Adrenal gland (tissue), 19 donors: ENCODE measurements at places on chromosomes 13 and 19. TPM values are rescaled to one million over a fixed set of nuclear protein-coding genes. Genes with fewer than 3 reads are reported as not detected.
A peak's percentile ranks its signal among the peaks of the same experiment; 100 is the strongest.

DNA sequence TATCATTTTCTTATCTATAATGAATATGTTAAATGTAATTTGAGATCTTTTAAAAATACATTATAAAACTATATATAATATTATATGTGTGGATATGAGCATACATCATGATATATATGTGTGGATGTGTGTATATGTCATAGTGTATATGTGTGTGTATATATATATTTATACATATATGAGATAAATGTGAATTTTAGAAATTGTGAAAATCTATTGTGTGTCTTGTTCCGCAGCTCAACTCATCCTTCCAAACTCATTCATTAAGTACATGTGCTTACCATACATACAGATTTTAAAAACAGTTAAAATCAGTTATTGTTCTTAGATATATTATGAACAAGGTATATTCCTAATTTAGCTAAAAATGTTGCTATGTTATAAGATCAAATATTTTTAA lies 435.2 kb upstream of the MIR17HG start:
- no peaks in the 10 kb centered on the region for H3K27me3 ChIP-seq
- H3K4me1 ChIP-seq = no peaks in the 10 kb centered on the region
- no peak overlapping the region for H3K4me3 ChIP-seq
- no peak for DNase-seq
- no peak overlapping the region for H3K27ac ChIP-seq

GRCh38 chr19:23070353-23071146 lies 46.3 kb upstream of the ZNF730 start:
- no peaks in the 10 kb centered on the region for H3K36me3 ChIP-seq
- H3K4me3 ChIP-seq = peak overlapping the region; percentile 38
- peak; percentile 53 for DNase-seq
- no peaks in the 10 kb centered on the region for H3K4me1 ChIP-seq
- H3K27me3 ChIP-seq = no peaks in the 10 kb centered on the region

DNA sequence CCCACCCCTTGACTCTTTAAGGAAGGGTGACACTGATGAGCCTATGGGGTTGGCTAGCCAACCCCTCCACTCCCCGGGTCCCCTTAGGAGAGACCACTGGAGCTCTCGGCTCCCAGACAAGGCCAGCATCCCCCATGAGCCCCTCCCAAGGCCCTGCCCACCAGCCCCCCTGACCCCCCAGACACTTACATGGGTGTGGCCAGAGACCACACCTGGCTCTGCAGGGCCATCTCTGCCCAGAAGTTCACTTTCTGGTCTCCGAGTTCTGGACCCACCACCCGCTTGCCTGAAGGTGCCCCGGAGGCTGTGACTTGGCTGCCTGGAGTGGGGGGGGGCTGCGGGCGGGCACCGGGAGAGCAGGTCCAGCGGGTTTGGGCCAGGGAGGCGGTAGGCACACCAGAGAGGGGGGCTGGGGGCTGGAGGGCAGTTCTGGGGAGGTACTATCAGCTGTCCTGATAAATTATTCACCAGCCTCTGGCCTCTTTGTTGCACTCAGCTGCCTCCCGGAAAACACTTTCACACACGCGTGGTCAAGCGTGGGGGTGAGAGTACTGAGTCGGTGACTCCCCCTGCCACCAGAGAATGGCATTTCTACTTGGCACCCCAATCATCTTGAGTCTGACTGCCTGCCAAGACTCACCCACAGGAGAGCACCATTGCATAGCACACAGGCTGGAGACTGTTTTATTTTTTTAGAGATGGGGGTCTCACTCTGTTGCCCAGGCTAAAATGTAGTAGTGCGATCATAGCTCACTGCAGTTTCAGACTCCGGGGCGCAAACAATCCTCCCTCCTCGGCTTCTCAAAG lies at the start of gene PALM3:
TSS of gene PALM3 (minus strand) at position 326 of the 807 bp plus-strand sequence. CDS start at position 230, 96 bp downstream.
- no peaks in the 10 kb centered on the region for H3K36me3 ChIP-seq
- H3K27me3 ChIP-seq = peaks cover 15% of the 10 kb centered on the region
- no peak within 1 kb of the TSS for H3K27ac ChIP-seq

- H3K36me3 ChIP-seq = no peaks in the 10 kb centered on the region
- no peaks in the 10 kb centered on the region for H3K4me1 ChIP-seq
- no peaks in the 10 kb centered on the region for H3K27me3 ChIP-seq
- DNase-seq = no peak
- H3K4me3 ChIP-seq = no peak overlapping the region
Observed at GRCh38 chr13:104466016-104466415, 1399.8 kb upstream of the SLC10A2 start.

GRCh38 chr13:113630804-113631203 lies 27.2 kb downstream of the ATP4B start:
- H3K36me3 ChIP-seq = peaks cover 38% of the 10 kb centered on the region
- H3K27ac ChIP-seq = no peak overlapping the region
- no peak overlapping the region for H3K4me3 ChIP-seq

GRCh38 chr13:109919715-109920375 lies 133.5 kb upstream of the IRS2 start:
- H3K36me3 ChIP-seq = no peaks in the 10 kb centered on the region
- no peak overlapping the region for H3K4me3 ChIP-seq
- H3K27ac ChIP-seq = no peak overlapping the region
- H3K4me1 ChIP-seq = no peaks in the 10 kb centered on the region
- DNase-seq = no peak

The COX6B1 gene
- 558 TPM for total RNA-seq

The FBXO17 gene
- total RNA-seq = 18.7 TPM

- no peak overlapping the region for H3K4me3 ChIP-seq
- no peak overlapping the region for H3K27ac ChIP-seq
- H3K36me3 ChIP-seq = peaks cover 3% of the 10 kb centered on the region
- H3K27me3 ChIP-seq = no peaks in the 10 kb centered on the region
Observed at GRCh38 chr19:5104871-5105351, 136.0 kb downstream of the KDM4B start.

The ZNF443 gene
- total RNA-seq = 0.72 TPM

DNA sequence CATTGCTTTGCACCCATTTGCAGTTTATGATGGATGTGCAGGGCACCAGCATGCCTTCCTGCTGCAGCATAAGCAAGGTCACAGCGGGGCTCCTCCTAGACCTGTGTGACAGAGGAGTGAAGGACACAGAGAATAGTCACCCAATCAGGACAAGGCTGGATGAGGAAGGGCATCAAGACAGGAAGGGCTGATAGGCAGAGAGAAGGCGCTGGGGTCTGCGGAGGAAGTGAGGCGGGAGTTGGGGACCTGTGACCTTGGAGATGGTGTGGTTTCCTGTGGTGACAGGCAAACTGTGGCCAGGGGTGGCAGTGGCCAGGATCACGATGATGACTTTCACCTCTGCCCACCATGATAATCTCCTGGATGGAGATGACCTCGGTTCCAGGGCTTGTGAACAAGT lies 16.4 kb upstream of the KCTD15 start:
- no peaks in the 10 kb centered on the region for H3K4me1 ChIP-seq
- no peak overlapping the region for H3K27ac ChIP-seq
- no peak for DNase-seq
- no peaks in the 10 kb centered on the region for H3K36me3 ChIP-seq
- H3K4me3 ChIP-seq = no peak overlapping the region
- H3K27me3 ChIP-seq = no peaks in the 10 kb centered on the region

DNA sequence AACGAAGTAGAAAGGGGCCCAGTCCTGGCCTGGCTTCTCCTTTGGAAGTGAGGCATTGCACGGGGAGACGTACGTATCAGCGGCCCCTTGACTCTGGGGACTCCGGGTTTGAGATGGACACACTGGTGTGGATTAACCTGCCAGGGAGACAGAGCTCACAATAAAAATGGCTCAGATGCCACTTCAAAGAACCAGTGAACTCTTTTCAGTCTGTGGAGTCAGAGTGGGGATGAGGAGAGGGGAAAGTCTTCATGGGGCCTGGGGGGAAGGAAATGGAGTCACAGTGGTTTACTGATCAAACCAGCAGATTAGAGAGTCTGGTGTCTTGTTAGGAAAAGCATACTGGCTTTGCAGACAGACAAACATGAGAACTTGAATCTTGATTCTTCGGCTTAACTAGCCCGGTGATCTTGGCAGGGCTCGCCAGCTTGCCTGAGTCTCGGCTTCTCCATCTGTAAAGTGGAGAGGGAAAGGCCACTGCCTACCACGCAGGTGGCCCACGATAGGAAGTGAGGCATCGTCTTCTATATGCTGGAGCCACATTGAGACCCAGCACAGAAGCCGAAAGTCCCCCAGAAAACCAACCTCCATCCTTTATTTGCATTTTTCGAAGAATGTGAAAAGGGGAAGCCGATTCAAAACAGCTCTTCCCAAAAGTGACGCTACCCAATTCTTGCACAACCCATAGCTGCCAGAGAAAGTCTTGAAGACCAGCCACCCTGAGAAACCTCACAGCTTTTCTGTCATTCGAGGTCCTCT lies at the start of gene FFAR1:
TSS of gene FFAR1 (plus strand) at position 732 of the 759 bp plus-strand sequence. CDS start 3,650 bp downstream, outside the sequence.
- DNase-seq = no peak
- no peak within 1 kb of the TSS for H3K4me3 ChIP-seq
- H3K27ac ChIP-seq = no peak within 1 kb of the TSS
- H3K27me3 ChIP-seq = peaks cover 5% of the 10 kb centered on the region
- no peaks in the 10 kb centered on the region for H3K4me1 ChIP-seq

The CCDC106 gene
- 22.1 TPM for total RNA-seq

DNA sequence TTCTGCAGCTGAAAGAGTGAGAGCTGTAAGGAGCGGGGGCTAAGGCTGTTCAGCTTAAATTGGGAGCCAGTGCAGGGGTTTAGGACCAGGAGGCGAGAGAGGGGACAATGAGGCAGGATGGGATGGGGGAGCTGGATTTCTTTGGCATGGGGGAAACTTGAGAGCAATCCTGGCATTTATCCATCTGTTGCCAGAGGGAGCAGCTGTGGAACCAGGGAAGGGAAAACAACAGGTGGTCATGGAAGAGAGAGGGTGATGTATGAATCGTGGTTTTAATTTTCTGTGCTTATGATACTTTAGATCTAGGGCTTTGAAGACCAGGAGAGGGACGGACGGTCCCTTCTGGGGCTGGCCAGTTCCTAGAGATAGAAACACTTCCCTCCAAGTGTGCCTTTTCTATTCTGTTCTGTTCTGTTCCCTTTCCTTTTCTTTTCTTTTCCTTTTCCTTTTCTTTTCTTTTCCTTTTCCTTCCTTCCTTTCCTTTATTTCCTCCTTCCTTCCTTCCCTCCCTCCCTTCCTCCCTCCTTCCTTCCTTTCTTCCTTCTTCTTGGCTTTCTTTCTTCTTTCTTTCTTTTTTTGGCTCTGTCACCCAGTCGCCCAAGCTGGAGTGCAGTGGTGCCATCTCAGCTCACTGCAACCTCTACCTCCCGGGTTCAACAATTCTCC lies 16.0 kb upstream of the CCL25 start:
- H3K27ac ChIP-seq = no peak overlapping the region
- H3K4me3 ChIP-seq = no peak overlapping the region
- no peaks in the 10 kb centered on the region for H3K4me1 ChIP-seq
- H3K27me3 ChIP-seq = peaks cover 7% of the 10 kb centered on the region
- no peak for DNase-seq
- no peaks in the 10 kb centered on the region for H3K36me3 ChIP-seq

GRCh38 chr13:27289011-27289665 lies 18.5 kb downstream of the RASL11A start:
- H3K36me3 ChIP-seq = no peaks in the 10 kb centered on the region
- H3K4me3 ChIP-seq = no peak overlapping the region
- DNase-seq = no peak

- no peaks in the 10 kb centered on the region for H3K27me3 ChIP-seq
- DNase-seq = no peak
- H3K36me3 ChIP-seq = peaks cover 44% of the 10 kb centered on the region
- H3K27ac ChIP-seq = no peak overlapping the region
- peak overlapping the region; percentile 95 for H3K4me3 ChIP-seq
Observed at GRCh38 chr19:35629332-35629633, 447 bp downstream of the RBM42 start.

The NLRP7 gene
- not detected for total RNA-seq

GRCh38 chr19:56153507-56153906 lies 12.4 kb downstream of the ZNF444 start:
- no peak overlapping the region for H3K4me3 ChIP-seq
- peak overlapping the region; percentile 17 for H3K27ac ChIP-seq

The ITGBL1 gene
- total RNA-seq = 4.3 TPM

GRCh38 chr13:20873348-20873747 lies 29.2 kb downstream of the XPO4 start:
- no peaks in the 10 kb centered on the region for H3K4me1 ChIP-seq
- no peak overlapping the region for H3K4me3 ChIP-seq
- no peak overlapping the region for H3K27ac ChIP-seq
- H3K27me3 ChIP-seq = no peaks in the 10 kb centered on the region
- DNase-seq = no peak

The S1PR4 gene
- 1.2 TPM for total RNA-seq

DNA sequence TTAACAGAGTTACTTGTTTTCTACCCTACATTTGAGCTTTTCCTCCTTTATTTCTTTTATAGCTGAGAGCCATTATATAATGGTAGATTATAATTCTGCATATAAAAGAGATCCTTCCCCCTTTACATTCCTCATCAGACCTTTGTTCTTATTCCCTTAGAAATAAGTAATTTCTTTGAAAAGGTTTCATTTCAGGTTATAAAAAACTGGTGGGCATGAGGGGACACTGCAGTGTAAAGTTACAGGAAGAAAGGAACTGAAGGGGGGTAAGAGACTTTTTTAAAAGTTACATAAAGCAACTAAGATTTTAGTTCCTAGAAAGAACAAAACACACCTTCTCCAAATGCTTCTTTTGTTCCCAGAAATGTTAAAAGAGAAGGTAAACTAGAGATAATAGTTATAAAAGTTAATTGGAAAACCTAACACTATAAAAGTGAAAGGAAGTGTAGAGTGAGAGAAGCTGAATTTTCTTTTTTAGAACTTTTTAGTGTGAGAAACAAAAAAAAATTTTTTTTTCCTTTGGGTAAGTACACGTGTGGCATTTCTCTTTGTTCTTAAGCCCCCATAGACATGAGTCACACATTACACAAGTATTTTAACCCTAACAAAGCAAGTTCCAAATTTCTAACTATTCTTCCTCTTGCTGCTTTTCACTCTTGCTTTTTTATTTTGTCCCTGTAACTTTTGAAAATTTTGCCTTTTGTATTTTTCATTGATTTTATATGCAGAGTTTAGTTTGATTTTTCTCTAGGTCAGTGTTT lies 106.4 kb upstream of the MLNR start:
- no peak overlapping the region for H3K27ac ChIP-seq
- H3K27me3 ChIP-seq = no peaks in the 10 kb centered on the region
- peaks cover 41% of the 10 kb centered on the region for H3K4me1 ChIP-seq
- no peak overlapping the region for H3K4me3 ChIP-seq
- DNase-seq = no peak

DNA sequence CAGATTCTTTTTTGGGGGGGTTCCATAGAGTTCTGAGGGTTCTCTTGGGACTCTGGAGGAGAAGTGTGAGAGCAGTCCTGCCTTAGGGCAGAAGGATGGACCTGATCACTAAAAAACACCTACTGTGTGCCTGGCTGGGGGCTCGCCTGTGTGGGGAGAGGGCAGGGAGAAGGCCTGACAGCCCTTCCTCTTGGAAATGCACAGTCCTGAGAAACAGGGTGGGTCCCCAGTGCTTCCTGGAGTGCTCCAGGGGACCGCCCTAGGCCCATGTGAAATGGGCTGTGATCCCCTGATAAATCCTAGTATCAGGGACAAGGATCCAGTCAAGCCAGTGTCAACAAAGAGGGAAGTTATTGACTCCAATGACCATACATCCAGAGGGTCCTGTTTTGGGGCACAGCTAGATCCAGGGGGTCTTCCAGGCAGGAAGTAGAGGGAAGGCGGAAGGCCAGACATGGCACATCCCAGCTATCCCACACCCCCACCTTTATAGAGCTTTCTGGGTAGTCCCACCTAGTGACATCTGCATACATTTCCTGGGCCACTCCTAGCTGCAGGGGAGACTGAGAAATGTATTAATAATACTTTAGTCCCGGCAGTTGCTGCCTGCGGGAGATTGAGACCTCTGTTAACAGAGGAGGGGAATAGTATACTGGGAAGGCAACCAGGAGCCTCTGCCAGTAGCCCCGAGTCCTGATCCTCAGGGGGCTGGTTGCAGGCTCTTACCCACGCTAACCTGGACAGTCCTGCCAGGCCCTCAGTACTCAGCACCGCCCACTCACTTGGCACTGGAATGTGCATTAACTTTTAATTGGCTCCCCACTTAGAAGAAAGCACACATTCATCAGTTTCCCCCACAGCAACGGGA lies 13.7 kb downstream of the BCKDHA start:
- H3K27me3 ChIP-seq = no peaks in the 10 kb centered on the region
- DNase-seq = no peak
